ENCODE measurements at places on chromosomes 7 and 10. TPM values are rescaled to one million over a fixed set of nuclear protein-coding genes. Genes with fewer than 3 reads are reported as not detected.

The LEP gene
- total RNA-seq, result not detected

The PNLIPRP3 gene
- total RNA-seq, result not detected

The SPDYE2B gene
- not detected for total RNA-seq

The ANKRD2 gene
- 0.69 TPM for total RNA-seq

The CPXM2 gene
- total RNA-seq, result 12.3 TPM

The SRGN gene
- total RNA-seq, result 67.7 TPM

The LAMTOR4 gene
- total RNA-seq, result 36.3 TPM

The SLC13A1 gene
- total RNA-seq, result not detected

The SYT15B gene
- total RNA-seq, result 1.8 TPM

The TRPV5 gene
- total RNA-seq, result 0.26 TPM

The IKZF1 gene
- total RNA-seq, result 7.8 TPM

The PRPS1L1 gene
- not detected for total RNA-seq

The ITGB8 gene
- 106 TPM for total RNA-seq

The CXCL12 gene
- 154 TPM for total RNA-seq

The TEX47 gene
- not detected for total RNA-seq

The SFTPA1 gene
- total RNA-seq, result not detected

The GAD2 gene
- total RNA-seq, result 0.11 TPM
